ENCODE measurements at places on chromosomes 1 and 21.

- DNase-seq = no peak
Measured at GRCh38 chr1:80375662-80376061, 1369.1 kb upstream of the ADGRL4 start.

GRCh38 chr1:196577386-196577785 is 30.9 kb downstream of the KCNT2 start:
- no peak for DNase-seq

DNA sequence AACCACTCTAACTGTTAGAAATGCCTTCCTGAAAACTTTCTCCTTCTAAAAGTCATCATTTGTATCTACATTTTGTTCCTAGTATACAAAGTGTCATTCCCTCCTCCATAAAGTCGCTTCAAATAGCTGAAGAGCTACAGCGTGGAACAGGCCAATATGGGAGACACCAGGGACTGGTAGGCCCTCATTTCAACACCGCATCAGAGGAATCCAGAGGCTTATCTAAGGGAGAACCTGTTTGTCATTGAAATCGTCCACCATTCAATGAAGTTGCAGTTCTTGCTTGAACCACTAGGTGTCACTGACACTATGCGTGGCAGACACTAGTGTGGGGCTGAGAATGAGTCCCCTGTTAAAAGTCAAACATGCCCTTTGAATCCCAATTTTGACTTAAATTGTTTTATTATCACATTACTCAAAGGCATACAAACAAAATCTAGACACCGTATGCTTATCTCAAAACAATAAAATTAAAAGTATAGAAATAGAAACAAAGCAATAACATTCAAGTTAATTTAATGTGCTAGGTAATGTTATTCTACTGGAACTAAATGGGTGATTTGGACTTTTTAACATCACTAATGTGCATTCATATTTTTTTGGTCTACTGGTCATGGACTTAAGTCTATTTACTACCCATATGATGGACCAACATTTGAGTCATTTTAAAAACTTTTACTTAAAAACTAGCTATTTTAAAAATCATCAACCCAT is 182.3 kb downstream of the FCRL5 start:
- DNase-seq = peak; percentile 59

- no peak for DNase-seq
Measured at GRCh38 chr1:110718452-110718851, 43.7 kb upstream of the KCNA3 start.

DNA sequence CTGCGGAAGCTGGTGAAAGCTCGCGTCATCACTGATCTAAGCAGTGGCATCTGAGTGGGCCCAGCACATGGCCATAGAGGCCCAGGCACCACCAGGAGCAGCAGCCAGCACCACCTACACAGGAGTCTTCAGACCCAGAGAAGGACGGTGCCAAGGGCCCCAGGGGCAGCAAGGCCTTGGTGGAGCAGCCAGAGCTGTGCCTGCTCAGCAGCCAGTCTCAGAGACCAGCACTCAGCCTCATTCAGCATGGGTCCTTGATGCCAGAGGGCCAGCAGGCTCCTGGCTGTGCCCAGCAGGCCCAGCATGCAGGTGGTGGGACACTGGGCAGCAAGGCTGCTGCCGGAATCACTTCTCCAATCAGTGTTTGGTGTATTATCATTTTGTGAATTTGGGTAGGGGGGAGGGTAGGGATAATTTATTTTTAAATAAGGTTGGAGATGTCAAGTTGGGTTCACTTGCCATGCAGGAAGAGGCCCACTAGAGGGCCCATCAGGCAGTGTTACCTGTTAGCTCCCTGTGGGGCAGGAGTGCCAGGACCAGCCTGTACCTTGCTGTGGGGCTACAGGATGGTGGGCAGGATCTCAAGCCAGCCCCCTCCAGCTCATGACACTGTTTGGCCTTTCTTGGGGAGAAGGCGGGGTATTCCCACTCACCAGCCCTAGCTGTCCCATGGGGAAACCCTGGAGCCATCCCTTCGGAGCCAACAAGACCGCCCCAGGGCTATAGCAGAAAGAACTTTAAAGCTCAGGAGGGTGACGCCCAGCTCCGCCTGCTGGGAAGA is 3.2 kb upstream of the ARTN start:
- DNase-seq = no peak

DNA sequence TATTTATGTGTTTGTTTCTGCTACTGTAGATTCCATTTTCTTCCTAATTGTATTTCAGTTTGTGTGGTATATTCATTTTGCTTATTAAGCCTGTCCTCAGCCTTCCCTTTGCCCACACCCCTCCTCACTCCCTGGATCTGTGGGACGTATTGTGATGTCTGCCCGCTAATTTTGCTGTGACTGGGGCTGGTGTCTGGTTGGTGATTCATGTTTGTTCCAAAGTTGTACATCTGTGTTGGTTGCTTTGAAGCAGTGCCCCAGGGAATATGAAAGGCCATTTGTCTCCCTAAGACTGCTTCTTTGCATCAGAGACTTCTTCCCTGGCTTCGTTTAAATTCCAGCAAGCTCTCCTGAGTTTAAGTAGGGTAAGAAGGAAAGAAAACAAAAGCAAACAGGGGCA is 289.5 kb upstream of the SGIP1 start:
- no peak for DNase-seq

- no peak for DNase-seq
Measured at GRCh38 chr21:37987668-37988067, 71.4 kb upstream of the KCNJ6 start.

- no peak for DNase-seq
Measured at GRCh38 chr1:12547586-12548225, 70.3 kb downstream of the DHRS3 start.

DNA sequence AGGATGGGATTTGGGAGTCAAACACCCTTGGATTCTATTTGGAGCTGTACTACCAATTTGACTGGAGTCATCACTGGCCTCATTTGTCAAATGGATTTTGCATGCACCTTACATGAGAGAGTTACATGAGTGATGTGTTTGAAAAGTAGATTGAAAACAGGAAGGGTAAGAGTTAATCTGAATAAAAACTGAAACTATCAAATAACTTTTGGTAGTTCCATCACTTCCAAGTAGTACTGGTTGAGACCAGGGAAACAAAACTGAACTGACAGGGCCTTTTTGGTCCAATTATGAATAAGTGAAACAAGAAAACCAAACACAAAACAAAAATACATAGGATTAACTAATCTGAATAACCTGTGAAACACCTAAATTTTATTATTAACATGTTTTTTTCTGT is 30.2 kb downstream of the NUCKS1 start:
- DNase-seq = no peak

- DNase-seq = no peak
Measured at GRCh38 chr1:223659711-223660110, 5.8 kb downstream of the CAPN8 start.

- DNase-seq = no peak
Measured at GRCh38 chr1:17696417-17697301, 58.5 kb upstream of the ACTL8 start.

DNA sequence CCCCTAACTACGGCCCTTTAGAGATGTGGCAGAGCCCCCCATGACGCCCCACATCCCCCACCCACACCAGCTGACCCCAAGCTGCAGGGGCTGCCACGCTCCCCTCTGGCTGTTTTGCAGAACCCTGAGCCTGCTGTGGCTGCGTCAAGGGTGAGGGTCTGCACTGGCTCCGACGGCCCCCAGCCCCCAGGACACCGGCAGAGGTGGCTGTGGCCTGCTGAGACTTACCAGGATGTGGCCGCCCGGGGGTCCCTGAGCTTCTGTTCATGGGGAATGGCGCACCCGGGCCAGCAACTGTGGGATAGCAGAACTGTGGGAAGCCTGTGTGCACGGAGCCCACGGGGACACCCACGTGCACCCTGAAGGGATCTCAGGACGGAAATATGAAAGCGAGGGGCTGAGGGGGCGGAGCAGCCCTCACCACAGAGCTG is 12.8 kb upstream of the RNF223 start:
- DNase-seq = no peak

DNA sequence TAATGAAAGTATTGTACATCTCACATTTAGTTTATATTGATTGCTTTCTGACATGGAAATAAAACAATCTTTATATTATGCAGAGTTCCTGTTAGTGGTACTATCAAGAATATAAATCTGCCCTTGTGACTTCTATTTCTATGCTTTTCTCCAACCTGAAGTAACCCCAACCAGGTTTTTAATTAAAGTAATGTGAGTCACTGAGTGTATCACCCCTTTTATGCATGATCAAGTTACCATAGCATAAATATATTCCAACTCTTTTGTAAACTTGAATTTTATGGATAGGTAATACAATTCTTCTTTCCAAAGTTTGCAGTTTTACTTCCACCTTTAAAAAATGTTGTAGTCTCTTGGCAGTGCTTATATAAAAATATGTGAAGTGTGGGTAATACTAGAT is 532.3 kb downstream of the USP25 start:
- DNase-seq = no peak

DNA sequence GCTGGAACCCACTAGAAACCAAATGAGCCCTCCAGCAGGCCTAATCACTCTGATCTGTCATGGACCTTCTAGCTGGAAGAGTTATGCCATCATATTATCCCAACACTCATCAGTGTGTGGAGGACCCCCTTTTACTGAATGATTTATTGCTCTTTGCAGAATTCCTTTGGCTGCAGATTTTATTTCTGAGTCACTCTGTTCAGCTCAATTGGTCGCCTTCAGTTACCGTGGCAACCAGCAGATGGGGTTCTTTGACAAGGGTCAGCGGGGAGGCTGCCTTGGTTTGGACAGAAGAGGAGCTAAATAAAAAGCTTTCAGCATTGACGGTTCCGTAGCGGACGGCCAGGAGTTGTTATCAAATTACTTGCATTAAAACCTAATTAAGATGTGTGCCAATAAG is 220.1 kb downstream of the SDCCAG8 start:
- DNase-seq = no peak

- peak; percentile 35 for DNase-seq
Measured at GRCh38 chr1:26887125-26887524, 3.0 kb downstream of the GPN2 start.

- DNase-seq = no peak
Measured at GRCh38 chr1:185404907-185405568, 88.0 kb upstream of the IVNS1ABP start.

DNA sequence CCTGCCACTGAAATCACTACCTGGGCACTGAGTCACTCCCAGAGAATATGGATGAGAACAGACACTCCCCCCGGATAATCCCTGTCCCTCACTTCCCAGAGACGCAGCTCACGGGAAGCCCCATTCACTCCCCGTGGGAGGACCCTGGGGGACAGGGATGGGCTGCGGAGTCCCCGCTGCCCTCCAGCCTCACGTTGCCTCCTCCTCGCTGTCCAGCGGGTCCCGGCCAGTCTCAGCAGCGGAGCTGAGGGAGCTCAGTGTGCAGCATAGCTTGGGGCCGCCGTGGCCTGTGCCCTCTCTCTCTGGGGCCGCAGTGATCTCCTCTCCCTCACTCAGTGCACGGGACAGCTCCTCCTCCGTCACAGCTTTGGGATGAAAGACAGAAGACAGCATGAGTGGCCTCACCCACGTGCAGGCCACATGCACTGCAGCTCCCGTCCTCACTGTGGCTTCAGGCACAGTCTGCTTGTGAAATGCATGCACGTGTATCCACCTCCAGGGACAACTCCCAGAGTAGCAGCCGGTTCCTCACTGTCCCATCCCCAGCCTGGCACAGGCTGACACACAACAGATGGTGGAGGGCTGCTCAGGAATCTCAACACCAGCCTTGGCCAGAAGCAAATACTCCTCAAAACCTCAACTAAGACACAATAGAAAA is 7.4 kb downstream of the CFAP410 start:
- no peak for DNase-seq
